Activated effector memory CD4-positive, alpha-beta T cell treated with anti-CD3 and anti-CD28 coated beads, Interleukin-2, amount 50 U/mL, for 16 hours (primary cell): ENCODE measurements at places on chromosomes 4 and X.

DNA sequence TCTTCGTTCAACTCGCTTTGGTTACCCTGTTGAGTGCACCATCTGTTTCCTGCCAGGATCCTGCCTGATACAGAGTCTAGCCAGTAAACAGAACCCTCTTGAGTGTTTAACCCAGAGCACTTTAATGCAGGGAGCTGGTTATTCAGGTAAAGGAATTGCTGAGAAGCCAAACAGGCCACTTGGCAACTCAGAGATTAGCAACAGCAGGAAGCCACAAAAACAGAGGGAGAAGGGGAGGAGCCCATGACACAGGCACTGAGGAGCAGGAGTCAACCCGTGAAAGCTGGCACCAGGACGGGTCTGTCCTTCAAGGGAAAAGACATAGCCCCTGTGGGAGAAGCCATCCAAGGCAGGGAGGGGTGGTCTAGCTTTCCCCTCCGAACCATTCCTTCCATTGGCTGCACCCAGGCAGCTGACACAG is 641.4 kb downstream of the ZNF674 start:
- no peak for DNase-seq

DNA sequence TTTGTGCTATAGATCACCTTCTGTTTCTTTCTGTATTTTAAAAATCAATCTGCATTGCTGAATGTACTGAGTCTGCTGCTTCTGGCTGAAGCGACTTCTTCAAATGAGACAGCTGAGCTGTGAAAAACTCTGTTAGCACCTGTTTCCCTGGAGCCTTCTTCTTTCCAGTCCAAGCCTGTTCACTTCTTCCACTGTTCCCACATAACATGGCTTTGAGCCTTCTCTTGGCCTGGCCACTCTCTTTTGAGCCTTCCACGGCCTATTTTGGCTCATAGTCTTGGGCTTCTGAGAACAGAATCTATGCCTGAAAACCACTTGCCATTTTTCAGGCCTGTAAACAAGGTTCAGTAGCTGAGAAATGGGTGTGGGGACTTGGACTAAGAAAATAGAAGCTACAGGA is 132.9 kb upstream of the IGFBP7 start:
- DNase-seq: no peak

DNA sequence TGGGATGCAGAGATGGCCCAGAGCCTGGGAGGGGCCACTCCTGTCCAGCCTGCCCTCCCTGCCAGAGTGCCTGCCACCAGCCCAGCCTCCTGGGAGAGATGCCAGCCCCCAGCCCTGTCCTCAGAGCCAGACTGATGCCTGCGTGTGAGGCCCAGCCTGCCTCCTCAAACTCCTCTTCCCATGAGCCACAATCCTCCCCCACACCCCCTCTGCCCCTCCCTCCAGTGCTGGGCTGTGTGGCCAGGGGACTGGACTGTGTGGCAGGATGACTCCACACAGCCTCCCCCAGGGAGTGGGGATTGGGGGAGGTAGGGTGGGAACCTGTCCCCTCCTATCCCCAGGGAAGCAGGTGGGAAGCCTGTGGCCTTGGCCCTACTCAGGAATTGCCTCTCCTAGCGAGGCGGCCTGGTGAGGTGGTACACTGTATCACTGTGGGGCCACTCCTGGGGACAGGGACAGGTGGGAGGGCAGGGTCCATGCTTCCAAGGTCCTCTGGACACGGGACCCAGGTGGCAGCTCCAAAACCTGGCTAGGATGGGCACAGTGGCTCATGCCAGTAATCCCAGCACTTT is 4.3 kb upstream of the SH3BP2 start:
- DNase-seq: peak; percentile 61

DNA sequence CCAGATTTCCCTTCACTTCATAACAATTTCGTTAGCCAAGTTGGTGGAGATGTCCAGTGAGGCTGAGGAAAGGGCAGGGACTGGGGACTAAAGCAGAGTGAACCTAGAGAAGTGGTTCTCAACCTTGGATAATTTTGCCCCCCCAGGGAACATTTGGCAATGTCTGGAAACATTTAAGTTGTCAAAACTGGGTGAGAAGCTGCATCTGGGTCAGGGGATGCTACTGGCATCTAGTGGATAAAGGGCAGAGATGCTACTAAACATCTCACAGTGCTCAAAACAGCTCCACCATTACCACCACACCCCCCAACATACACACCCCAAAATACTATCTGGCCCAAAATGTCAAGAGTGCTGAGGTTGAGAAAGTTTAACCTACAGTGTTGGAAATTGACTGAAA is 32.0 kb upstream of the FGF16 start:
- no peak for DNase-seq

GRCh38 chr4:7771541-7772507 is 167.8 kb downstream of the AFAP1 start:
- peak; percentile 60 for DNase-seq

DNA sequence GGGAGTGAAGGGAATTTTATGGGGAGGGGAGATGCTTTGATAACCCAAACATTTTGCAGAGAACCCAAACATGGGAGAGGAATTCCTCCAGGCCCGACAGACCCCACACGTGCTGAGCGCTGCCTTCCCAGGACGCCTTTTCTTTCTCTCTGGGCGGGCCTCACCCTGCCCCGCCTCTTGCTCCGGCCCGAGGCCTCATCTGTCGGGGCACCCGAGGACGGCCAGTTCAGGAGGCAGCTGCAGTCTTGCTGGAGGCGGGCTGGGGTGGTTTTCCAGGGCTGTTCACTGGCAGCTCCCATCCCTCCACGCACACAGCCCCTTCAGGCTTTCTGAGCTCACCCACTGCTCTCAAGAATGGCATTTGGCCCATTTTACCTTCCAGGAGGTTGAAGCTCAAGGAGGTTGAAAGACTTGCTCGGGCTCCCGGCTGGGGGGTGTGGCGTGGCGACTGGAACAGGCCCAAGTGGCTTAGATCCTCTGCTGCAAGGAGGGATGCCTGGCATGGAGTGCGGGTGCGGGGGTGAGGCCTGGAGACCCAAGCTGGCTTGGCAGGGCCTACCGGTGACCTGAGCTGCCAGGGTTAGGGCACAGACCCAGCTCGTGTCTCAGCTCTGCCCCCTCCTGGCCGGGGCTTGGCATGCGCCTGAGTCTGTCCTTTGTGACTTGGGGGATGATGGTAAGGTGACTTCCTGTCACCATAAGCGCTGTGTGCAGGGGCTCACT is 99.2 kb downstream of the PSAPL1 start:
- peak; percentile 69 for DNase-seq

DNA sequence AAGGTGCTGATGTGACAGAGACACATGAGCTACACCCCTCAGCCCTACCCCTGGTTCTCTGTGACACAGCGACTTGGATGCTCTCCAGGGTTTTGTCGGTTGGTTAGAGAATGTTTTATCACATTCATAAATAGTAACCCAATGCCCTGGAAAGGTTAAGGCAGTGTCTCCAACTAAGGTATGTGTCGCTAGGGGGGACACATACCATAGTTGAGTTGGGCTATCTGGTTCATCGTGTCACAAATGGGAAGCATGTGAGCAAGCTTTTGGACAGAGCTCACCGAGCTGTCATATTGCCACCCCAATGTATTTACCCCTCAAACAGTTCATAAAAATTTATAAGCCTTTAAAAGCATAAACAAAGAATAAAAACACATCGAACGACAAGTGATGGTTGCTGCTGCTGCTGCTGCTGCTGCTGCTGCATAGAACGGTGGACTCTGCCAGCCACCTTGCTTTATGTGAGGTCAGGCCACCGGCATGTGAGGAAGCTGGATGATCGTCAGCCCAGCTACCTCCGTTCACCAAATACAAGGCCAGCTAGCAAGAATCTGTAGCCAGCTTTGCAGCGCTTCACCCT is 55.9 kb downstream of the STOX2 start:
- no peak for DNase-seq

DNA sequence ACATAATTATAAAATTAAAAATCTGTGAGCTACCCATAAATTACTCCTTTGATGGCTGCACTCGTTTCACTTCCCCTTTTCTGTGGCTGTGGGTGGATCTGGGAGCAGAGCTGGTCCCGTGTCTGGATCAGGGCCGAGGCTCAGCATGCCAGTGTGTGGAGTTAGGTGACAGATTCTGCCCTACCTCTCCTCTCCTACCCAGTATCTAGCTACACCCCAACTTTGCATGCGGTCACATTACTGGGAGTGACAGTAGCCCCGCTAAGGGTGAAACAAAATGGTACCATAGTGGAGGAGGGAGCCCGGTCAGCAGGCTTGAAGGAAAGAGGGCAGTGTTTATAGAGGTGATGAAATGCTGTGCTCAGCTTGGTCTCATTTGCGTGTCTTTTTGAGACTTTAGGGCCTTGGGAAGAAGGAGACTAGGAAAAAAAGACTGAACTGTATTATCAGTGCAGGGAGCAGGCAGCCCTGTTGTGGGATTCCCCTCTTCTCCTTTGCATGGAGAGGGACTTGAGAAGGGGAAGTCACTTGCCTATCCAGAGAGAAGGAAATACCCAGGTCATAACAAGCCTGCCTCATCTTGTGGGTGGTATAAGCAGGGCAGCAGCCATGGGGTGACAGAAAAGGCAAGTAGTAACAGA is 48.4 kb downstream of the ARHGAP10 start:
- DNase-seq: no peak

- no peak for DNase-seq
These were observed 292.9 kb downstream of the TLL1 start for GRCh38 chr4:166165829-166166420.

DNA sequence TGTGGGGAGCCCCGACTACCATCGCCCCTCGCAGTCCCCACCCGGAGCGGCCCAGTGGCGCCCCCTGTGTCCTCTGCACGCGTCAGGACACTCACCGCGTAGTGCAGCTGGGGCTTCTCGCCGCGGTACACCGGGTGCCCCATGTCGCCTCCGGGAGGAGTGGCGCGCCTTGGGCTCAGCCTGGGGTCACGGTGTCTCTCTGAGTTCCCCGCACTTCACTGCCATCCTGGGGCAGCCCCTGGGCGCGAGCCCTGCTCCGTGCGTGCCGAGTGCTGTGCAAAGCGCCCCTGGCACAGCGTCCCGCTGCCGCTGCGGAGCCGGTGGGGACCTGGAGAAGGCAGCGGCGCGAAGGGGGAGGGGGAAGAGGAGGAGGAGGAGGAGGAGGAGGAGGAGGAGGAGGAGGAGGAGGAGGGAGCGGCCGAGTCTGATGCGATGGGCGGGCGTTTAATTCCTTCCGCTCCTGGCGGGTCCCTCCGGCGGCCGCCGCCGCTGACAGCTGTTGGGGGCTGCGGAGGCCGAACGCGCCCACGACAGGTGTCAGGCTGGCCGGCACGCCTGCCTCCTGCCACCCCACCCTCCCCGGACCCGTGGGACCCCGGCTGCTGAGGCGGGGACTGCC is 134.3 kb downstream of the AMELX start:
- DNase-seq: peak; percentile 61

DNA sequence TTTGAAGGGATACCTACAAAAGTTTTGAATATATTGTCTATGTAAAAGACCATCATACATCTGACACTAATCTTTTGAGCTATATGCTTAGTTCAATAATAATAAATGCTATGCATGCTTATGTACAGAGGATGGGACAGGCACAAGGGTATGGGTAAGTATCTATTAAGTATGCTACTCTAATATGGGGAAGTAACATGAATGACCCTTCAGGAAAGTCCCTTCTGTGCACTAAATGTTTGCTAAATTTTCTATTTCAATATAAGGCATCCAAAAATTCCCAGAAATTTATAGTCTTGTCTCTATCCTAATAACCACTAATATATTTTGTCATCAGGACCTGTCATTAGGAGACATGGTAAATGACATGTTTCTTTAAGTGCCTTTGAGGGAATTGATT is 19.0 kb downstream of the ATP8A1 start:
- no peak for DNase-seq

- DNase-seq: no peak
These were observed 399.9 kb downstream of the GASK1B start for GRCh38 chr4:157772907-157773306.

DNA sequence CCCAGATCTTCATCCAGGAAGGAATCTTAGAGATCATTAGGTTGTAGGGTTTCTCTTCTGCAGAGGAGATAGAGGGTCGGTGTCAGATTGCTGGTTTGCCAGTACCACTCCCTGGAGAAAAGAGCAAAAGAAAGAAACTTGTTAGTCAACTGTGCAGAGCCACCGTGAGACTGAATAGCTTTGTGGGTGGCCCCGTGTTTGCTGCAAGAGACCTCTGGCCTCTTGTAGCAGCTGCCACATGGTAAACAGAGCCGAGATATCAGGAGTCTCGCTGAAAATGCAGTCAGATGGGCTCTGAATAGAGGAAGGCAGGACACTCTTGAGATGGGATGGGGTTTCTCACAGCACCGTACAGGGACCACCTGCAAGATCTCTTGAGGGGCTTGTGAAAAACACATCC is 149.7 kb downstream of the PTTG2 start:
- DNase-seq: no peak

GRCh38 chrX:153687121-153688039 is at the start of gene SLC6A8:
Gene SLC6A8 (plus strand): TSS chrX:153687926. CDS start chrX:153688575, 649 bp downstream.
- DNase-seq: peak; percentile 77

DNA sequence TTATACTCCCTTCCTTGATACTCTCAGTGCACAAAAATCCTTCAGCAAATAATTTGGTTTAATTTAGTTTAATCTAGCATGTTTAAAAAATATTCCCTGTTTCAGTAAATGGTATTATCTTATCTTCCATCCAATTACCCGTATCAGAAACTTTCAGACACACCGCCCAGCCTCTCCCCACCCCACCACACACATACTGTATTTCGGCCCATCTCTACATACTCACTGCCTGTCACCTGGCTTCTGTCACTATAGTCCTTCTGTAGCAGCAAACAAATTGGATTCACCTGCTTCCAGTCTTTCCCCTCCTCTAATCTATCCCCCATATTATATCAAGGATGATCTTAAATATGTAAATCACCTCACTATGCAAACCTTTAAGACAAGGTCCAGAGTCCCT is 24.8 kb upstream of the GAB1 start:
- no peak for DNase-seq

- peak; percentile 68 for DNase-seq
These were observed 342 bp downstream of the EOLA2 start for GRCh38 chrX:149937871-149938426.

GRCh38 chr4:8314691-8315255 is 45.2 kb downstream of the HTRA3 start:
- DNase-seq: peak; percentile 25

GRCh38 chr4:145956288-145956890 is 17.8 kb upstream of the ZNF827 start:
- DNase-seq: no peak

DNA sequence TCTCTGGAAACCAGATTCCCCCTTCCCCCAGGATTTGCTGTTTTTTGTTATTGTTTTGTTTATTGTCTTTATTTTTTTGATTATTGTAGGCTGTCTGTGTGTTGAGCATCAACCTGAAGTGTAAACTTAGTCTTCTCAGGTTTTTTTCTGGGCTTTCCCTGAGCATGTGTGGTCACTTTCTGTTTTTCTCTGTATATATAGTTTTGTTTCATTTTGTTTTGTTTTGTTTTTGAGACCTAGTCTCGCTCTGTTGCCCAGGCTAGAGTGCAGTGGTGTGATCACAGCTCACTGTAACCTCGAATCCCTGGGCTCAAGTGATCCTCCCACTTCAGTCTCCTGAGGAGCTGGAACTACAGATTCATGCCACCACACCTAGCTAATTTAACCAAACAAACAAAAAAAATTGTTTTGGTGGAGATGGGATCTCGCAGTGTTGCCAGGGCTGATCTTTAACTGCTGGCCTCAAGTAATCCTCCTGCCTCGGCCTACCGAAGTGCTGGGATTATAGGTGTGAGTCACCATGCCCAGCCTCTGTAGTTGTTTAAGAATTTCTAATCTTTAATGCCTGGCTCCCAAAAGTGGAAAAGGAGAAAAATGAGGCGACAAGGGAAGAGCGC is 9.1 kb downstream of the IL13RA1 start:
- no peak for DNase-seq

GRCh38 chr4:7253837-7254236 is 61.5 kb downstream of the SORCS2 start:
- no peak for DNase-seq
